NCI-H748 treated with DMSO at 0.1 percent for 48 hours (cell line): ENCODE measurements at places on chromosomes 13 and 19.

DNA sequence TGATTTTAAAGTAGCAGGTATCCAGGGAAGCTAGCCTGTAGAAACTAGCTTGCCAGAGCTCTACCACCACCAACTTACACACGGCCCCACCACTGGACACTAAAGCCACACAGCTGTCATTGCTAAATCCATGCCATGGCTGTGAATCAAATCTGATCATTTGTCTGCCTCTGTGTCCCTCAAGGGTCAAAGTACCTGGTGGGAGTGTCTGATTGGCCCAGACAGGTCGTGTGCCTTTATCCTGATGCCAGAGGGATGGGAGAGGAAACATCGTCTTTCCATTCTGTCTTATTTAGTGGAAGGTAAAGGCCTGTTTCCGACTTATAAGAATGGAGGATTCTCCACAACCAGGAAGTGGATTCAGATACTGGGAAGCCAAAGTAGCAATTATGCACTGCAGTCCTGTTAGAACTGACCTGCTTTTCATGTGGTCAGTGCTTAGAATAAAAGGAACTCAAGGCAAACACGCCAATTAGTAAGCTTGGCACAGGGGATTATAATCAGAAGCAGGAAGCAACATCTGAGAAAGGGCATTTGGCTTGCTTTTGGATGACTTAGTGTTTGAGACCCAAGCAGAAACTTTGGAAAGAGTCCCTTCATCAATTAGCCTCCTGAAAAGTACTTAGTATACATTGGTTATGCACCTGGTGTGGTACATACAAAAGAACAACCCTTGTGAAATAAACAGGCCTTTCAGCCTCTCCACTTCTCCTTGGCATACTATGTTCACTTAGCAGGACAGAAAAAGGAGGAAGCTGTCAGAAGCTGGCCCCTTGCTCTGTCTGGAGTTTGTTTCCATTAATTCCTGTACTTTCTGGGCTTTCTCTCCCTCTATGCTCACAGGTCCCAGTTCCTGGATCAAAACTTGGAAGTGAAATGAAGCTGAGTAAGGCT is 192.4 kb downstream of the NUFIP1 start:
- no peak for DNase-seq

GRCh38 chr13:112835344-112835743 is 133.7 kb upstream of the MCF2L start:
- DNase-seq: no peak

- no peak for DNase-seq
Observed at GRCh38 chr19:45087531-45087930, 5.4 kb upstream of the PPP1R37 start.

DNA sequence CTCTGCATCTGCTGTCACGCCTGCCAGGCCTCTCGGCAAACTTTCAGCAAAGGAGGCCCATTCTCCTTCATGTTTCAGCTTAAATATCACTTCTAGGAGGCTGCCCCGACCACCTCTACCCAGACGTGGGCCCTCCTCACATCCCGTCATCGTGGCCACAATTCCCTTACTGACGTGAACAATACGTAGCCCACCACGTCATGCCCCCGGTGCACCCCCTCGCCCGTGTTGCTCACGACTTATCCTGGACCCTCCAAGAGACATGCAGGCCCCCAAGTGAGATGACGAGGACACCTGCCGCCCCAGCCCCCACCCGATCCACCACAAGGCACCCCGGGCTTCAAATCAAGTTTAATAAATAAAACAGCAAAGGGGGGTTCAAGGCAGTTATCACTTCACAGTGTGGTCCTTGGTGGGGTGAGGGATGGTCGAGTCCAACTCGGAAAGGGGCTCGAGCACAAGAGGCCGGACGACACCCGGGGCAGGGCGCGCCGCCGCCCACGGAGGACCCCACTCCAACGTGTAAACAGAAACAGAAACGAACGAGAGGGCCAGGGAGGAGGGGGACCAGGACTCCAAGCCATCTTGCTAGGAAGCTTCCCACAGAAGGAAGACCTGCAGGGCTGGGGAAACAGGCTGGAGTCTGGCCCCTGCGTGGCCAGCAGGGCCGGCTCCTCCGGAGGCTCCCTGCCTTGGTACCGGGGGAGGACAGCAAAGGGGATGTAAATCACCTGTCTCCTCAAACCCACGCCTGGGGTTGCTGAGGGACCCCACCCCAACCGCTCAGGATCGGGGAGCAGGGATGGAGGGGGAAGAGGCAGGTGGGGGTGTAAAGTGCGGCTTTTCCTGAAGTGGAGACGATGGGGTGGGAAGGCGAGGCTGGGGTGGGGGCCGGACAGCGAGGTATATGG is 14.3 kb upstream of the PLPP2 start:
- DNase-seq: no peak

- DNase-seq: peak; percentile 3
Observed at GRCh38 chr19:28881616-28882015, 331.3 kb downstream of the UQCRFS1 start.

DNA sequence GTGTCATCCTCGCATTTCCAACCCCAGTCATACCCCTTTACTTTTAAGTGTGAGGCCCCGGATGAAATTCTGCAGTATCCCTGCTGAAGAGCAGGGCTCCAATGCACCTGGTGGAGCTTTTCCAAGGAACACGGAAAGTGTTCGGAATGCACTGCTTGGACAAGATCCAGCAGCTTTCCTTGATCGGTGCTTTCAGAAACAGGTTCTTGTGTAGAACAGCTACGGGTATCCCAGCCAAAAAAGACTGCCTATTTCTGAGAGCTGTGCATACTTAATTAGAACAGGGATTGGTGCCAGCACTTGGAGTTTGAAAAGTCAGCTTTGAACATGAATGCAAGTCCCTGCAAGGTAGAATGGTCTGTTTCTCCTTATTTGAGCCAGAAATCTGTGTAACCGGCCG is 87.2 kb upstream of the C1QTNF9B start:
- no peak for DNase-seq

GRCh38 chr19:29285878-29286277 is 72.9 kb upstream of the UQCRFS1 start:
- no peak for DNase-seq

- no peak for DNase-seq
Observed at GRCh38 chr13:85241060-85241459, 558.2 kb downstream of the SLITRK6 start.

DNA sequence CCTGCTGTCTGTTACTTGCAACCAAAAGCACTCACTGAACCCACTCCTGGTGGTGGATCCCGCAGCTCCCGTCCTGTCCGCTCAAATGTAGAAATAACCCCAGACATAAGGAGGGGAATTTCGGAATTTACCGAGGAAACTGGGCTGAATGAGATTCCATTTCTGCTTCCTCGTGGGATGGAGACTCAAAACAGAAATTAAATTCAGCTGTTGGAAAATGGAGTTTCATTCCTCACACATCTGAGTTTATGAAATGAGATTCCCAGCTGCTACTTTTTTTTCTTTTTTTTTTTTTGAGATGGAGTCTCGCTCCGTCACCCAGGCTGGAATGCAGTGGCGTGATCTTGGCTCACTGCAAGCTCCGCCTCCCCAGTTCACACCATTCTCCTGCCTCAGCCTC is 44.3 kb downstream of the COLGALT1 start:
- DNase-seq: no peak

DNA sequence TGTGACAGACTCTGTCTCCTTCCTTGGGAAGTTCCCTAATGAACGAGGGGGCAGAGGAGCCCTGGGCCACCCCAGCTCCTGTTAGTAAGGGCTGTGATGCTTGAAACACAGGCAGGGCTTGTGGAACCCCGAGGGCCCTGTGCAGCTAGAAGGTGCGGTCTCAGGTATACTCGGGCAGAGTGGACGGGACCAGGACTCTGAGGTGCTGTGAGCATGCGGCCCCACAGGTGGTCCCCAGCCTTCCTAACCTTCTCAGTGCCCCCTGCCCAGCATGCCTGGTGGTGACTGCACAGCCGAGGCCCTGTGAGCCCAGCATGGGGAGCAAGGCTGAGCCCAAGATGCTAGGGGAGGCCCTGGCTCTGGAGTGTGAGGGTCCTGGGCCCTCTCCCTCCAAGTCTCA is 4.0 kb upstream of the SIGLEC8 start:
- DNase-seq: no peak

GRCh38 chr19:29476528-29476927 is 49.3 kb upstream of the VSTM2B start:
- DNase-seq: no peak

- DNase-seq: no peak
Observed at GRCh38 chr19:55471266-55471665, 5.2 kb upstream of the ZNF628 start.

- DNase-seq: no peak
Observed at GRCh38 chr13:44311011-44311780, 62.4 kb upstream of the SERP2 start.

- no peak for DNase-seq
Observed at GRCh38 chr13:101262306-101262705, 154.0 kb downstream of the NALCN start.

DNA sequence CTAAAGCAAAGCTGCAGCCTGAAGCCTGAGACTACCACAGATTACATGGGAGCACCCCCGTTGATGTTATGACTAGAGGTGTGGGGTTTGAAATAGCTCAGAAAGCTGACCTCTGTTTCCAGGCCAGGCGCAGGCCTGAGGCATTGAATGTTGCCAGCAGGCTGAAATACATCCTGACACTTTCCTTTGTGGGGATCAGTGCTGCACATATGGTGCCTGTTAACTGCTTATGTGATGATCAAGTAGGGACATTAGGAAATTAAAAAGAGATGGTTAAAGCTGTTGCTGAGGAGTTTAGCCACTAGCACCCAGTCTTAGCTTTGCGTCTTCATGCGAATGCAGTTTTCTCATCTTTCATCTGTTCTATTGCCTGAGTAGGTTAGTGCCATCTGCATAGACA is 83.2 kb downstream of the CCNA1 start:
- no peak for DNase-seq

- no peak for DNase-seq
Observed at GRCh38 chr13:91291078-91291477, 56.4 kb upstream of the MIR17HG start.

- no peak for DNase-seq
Observed at GRCh38 chr13:58950911-58951310, 1212.8 kb downstream of the DIAPH3 start.

DNA sequence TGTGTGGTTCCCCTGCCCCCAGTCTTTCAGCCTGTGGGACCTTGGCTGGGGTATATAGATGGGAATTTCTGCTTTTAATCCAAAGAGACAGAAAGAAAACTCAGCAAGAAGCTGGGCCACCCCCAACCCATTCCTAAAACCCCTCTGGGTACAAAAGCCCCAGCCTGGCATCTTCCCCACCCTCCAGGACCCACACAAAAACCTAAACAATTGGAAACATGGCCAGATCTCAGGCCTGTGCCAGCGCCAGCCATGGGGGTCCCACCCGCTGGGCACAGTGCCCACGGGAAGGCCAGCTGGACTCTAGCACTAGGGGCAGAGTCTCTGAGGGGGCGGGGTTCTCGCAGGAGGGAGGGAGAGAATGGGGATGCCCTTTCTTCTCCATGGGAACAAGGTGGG is 8.6 kb downstream of the LYL1 start:
- DNase-seq: no peak

DNA sequence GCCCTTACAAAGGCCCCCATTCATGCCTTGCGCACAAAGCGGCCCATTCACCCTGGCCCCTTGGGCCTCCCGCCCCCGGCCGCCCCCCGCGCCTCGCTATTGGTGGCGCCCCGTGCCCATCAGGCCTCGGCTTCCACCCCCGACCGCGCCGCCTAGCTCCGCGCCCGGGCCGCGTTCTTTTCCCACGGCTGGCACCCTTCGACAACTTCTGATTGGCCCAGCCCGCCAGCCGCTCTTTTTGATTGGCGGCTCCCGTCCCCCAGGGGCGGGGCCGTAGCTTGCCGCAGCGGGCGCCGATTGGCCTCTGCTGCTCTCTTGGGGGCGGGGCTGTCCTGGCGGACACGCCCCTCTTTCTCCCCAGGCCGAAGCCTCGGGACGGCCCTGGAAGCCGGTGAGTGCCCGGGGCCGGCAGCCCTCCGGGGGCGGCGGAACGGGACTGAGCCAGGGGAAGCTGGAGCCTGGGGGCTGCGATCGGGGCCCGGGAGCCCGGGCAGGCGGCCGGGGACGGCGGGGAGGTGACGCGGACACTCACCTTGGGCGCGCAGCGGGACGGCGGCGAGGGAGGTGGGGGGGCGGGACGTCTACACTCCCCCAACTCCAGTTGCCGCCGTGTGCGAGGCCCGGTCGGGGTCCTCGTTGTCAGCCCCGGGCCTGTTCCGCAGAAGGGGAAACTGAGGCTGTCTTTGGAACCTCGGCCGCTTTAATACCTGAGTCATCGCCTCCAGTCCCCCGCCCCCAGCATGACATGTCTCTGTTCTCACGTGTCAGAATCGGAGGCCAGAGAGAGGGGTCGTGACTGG is at the start of gene MYH14:
TSS of gene MYH14 (plus strand) at position 342 of the 800 bp plus-strand sequence. CDS start 6,744 bp downstream, outside the sequence.
- peak; percentile 87 for DNase-seq

DNA sequence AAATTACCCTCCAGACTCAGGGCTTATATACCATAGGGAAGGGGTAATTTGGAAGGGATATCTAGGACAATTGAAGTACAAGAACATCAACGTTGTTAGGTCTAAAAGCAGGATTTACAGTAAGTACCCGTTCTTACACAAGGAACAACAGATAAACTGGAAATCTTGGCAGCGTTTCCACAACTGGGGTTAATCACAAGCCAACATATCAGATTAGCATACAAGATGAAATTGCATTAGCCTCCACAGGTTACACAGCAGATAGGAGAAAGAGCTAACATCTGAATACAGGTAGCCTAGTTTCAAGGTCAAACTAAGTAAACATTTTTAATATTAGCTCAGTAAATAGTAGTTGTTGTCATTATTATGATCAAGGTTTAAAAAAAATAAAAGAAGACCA is 1214.0 kb upstream of the PCDH20 start:
- no peak for DNase-seq

DNA sequence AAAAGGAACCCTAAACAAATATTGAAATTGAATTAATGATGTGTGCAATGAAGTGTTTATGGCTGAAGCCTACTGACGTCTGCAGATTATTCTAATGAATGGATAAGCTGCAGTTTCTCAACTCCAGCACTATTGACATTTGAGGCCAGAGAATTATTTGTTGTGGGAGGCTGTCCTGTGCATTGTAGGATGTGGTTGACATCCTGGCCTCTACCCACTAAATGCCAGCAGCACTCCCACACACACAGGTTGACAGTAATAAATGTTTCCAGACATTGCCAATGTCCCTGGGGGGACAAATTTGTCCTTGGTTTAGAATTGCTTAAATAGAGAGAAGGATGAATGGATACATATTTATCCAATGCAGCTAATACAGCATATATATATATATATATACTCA is 19.2 kb upstream of the MYH14 start:
- peak; percentile 13 for DNase-seq

- DNase-seq: no peak
Observed at GRCh38 chr13:45833663-45834375, 17.7 kb downstream of the SIAH3 start.

GRCh38 chr19:38475176-38475575 is 41.7 kb downstream of the RYR1 start:
- DNase-seq: no peak

GRCh38 chr13:53013113-53013512 is 15.5 kb upstream of the OLFM4 start:
- DNase-seq: no peak
